ENCODE measurements at places on chromosomes 1 and 21. TPM values are rescaled to one million over a fixed set of nuclear protein-coding genes. Genes with fewer than 3 reads are reported as not detected.

Gene ALG14
- 4.4 TPM for total RNA-seq

DNA sequence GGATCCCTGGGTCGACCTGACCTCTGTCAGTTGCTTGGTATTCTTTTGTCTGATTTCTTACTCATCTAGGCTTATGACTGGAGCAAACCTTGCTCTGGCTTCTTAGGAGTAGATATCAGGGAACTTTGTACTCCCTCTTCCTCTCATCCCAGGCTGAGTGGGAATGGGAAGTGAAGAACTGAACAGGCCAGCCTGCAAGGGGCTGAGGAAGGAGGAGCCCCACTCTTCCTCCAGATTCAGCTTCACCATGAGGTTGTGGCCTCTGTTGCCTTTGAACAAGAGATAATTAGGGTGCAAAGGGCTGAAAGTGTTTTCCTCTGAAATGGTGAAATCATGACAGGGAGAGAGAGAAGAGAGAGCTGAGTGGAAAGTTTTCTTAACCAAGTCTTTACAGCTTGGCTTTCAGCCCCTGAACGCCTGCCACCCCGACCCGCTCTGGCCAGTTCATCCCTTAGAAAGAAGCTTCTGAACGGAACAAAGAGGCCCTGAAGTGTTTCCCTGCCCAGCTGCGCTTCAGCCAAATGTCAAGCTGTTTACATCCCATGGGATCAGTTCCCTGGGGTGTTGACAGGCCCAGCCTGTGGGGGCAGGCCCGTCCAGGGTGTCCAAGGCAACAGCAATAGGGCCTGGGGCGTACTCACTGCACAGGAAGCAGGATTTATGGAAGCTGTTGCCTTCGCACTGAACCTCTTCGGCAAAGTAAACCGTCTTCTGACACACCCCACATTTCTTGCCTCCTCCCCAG is 11.2 kb downstream of the CSRP1 start:
- DNase-seq, result no peak

DNA sequence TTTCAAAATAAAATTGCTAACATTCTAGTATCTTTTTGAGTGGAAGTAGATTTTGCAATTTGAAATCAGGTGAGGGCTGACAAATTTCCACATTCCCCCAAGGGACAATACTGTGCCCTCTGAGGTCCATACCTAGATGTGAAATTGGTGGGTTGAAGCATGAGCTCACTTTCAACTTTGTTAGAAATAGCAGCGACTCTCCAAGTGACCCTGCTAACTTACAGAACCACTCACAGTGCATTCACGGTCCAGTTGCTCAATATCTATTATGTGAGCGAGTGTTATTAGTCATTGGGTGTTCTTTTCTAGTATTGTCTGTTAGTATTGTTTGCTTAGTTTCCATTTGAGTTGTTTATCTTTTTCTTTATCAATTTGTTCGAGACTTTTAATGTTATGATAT is 53.6 kb upstream of the ASB17 start:
- DNase-seq, result no peak

DNA sequence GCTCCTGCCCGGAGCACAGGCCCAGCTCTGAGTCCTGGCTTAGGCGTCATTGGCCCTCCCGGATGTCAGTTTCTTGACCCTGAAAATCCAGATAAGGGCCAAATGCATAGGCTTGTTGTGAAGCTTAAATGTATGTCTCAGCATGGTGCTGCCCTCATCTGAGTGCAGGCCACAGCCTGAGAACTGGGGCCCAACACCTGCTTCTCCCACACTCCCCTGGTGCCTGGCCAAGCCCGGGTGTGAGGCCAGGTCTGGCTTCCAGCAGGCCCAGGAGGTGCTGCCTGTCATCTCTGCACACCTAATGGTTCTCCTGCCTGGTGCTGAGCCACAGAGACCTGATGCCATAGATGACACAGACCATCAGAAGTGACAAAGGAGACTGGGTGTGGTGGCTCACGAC is 14.0 kb downstream of the MX2 start:
- DNase-seq, result no peak

Gene PGLYRP3
- total RNA-seq, result not detected

DNA sequence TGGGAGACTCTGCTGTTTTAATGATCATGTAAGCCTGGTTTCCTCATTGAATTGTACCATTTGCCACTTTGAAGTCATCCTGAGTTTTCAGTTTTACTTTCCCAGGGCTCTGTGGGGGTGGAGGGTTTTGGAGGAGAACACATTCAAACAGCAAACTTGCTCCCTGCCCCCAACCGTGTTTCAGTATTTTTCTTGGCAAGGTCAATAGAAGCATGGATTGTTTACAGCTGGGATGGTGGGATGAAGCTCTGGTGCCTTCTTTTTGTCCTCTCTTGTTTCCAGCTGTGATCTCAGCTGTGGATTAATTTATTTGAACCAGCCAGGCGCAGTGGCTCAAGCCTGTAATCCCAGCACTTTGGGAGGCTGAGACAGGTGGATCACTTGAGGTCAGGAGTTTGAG is 54.3 kb upstream of the SERBP1 start:
- no peak for DNase-seq

DNA sequence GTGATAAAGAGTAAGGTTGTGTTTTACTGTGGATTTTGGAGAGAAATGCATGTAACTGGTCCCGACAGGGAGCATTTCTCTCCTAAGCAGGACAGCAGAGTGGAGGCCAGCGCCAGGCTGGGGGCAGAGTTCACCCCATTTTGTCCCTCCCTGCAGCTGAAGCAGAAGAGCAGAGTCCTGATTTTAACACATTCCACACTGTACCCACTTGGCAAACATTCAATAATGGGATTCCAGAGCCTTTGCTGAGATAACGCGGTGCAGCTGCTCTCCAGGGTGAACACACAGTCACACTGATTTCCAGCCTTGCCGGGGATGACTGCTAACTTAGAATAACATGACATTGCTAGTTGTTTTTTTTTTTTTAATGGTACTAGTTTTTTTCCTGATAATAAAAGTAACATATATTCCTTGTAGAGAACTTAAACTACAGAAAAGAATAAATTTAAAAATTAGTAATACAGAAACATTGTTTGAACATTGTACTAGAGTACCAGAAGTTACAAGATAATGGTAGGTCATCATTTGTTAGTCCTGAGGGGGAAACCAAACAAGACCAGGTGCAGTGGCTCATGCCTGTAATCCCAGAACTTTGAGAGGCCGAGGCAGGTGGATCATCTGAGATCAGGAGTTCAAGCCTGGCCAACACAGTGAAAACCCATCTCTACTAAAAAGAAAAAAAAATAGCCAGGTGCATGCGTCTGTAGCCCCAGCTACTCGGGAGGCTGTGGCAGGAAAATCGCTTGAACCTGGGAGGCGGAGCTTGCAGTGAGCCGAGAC is 77.2 kb downstream of the SCCPDH start:
- DNase-seq, result no peak

DNA sequence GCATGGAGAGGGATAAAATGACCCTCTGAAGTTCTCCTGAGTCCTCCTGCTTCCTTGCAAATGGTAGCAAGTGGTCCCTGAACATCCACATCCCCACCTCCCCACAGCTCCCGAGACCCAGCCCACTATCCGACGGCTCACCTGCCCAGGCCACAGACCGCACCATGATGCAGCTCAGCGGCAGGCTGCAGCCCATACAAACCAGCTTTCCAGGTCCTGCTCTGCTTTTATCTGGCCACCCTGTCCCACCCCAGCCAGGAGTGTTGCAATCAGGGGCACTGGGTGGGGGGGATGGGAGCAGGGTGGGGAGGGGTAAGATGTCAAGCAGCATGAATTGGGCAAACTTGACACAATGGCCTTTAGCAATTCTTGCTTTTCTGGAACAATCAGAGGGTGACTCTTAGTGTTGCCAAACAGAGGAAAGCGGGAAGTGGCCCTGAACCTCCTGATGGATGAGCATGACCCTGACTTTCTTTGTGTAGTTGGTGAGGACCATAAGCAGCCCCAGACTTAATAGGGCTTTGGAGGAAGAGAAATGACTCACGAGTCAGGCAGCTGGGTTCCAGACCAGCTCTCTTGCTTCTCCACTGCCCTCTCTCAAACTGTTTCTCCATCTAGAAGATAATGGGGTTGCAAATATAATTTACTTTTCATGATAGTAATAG is at the start of gene CHIT1:
Gene CHIT1 (minus strand): TSS at position 203 of the 665 bp plus-strand sequence. CDS start 37 bp downstream, at position 166.
- no peak for DNase-seq

Gene SPRR1A
- not detected for total RNA-seq

DNA sequence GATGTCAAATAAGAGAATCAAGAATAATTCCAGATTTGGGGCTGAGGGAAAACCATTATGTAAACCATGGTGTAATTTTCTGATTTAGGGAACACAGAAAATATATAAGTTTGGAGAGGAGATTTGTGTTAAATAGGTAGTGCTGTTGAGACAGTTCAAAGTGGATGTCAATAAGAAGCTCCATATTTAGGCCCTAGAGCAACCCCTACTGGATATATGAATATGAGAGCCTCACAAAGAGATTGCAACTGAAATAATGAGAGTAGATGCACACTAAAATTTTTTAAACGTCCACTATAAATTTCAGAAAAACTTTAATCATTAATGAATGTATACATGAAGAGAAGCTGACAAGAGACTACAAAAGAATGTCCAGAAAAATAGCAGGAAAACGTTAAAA is 1447.8 kb upstream of the PRMT6 start:
- no peak for DNase-seq

Gene RGS13
- not detected for total RNA-seq

DNA sequence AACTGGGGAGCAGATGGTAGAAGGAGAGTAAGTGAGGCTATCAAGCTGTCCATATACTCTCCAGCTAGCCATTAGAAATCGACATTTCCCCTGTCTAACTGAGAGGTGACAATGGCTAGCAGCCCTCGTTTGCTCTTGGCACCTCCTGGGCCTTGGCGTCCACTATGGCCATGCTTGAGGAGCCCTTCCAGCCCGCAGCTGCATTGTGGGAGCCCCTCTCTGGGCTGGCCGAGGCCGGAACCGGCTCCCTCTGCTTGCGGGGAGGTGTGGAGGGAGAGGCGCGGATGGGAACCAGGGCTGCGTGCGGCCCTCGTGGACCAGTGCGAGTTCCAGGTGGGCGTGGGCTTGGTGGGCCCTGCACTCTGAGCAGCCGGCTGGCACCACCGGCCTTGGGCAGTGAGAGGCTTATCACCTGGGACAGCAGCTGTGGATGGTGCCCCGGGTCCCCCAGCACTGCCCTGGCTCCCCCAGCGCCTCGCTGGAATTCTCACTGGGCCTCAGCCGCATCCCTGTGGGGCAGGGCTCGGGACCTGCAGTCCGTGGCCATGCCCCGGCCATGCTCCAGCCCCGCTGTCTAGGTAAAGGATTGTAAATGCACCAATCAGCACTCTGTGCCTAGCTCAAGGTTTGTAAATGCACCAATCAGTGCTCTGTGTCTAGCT is 56.2 kb upstream of the PARP1 start:
- DNase-seq, result no peak

DNA sequence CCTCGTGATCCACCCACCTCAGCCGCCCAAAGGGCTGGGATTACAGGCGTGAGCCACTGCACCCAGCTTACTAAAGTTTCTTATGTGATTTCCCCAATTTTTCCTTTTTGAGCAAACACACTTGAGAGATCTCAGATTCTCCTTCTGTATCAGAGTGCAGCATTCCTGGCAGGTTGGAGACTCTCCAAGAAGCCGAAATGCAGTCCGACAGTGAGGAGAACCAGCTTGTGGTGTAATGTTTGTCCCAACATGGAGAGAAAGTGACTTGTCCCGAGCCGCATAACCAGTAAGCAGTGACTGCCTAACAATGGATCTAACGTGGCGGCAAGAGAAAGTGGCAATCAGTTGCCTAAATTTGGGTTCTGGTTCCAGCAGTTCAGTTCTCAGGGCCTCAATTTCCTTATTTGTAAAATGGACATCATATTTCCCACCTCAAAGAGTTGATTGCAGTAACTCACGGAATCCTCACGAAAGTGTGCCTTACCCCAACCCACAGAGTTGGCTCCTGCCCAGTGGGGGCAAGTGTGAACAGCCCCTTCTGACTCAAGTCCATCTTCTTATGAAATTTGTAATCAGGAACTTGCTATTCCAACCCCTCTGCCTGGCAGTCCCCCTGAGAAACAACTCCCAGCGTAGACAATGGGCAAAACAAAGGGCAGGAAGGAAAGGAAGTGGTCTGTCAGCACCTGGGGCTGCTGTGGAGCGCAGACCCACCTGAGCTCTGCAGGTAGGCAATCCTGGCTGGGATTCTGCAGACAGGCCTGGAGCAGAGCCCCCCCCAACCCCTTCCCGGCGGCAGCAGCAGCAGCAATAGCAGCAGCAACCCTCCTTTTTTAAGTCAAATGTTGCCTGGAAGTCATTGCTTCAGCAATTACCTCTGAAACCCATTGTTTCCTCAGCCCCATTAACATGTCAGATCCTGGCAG is 223.6 kb upstream of the POU3F1 start:
- DNase-seq, result no peak

GRCh38 chr1:89065079-89065868 is at the start of gene GBP1:
GBP1 (minus strand) TSS chr1:89065208; CDS start chr1:89063234, 1,974 bp downstream.
- no peak for DNase-seq

DNA sequence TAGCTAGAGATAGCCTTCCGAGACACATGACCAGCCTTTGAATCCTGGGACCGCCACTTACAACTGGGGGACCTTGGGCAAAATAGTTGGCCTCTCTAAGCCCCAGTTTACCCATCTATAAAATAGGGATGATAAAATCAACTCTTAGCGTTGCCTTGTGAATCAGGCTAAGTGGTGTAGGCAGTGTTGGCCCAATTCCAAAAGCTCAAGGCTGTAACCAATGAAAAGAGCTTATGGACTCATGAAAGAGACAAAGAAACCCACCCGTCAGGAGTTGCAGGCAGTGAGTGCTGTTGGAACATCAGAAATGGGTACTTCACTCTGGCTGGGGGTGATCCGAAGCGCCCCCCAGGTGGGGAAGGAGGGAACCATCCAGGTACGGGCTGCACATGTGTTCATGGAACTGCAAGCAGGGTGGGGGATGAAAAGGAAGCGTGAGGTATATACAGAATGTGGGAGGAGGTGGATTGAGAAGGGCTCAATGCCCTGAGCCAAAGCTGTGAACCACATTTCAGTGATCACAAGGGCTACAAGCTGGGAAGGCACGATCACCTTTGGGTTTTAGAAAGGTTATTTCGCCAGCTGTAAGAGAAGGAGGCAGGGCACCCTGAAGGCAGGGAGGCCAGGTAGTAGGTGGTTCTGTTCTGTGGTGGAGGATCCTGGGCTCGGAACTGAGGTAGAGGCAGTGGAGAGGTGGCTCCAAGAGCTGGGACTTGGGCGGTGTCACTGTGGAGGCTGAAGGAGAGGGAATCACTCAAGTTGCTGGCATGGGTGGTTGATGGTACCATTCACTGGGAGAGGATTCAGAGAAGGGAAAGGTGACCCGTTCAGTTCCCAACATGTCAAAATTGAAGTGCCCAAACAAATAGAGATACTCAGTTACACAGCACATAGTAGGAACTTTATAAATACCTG is 11.4 kb upstream of the KIAA1614 start:
- DNase-seq, result no peak

Gene SDCCAG8
- total RNA-seq, result 23.2 TPM

GRCh38 chr1:156241311-156241811 is 623 bp upstream of the BGLAP start:
- DNase-seq, result no peak

GRCh38 chr1:1683104-1683905 is 9.3 kb downstream of the SLC35E2B start:
- DNase-seq, result no peak

Gene COL11A1
- not detected for total RNA-seq

GRCh38 chr1:209630383-209631225 is 21.6 kb downstream of the LAMB3 start:
- DNase-seq, result no peak
